ENCODE measurements at places on chromosomes 6 and 20. TPM values are rescaled to one million over a fixed set of nuclear protein-coding genes. Genes with fewer than 3 reads are reported as not detected.

CASS4 gene
- total RNA-seq = 2.2 TPM

DEFB129 gene
- total RNA-seq = not detected

HLA-DRA gene
- total RNA-seq = 47.4 TPM

TMEM244 gene
- total RNA-seq = not detected

GJA10 gene
- total RNA-seq = 1.7 TPM

SLC4A11 gene
- not detected for total RNA-seq

C20orf141 gene
- total RNA-seq = not detected

VGLL2 gene
- total RNA-seq = not detected

LTB gene
- 0.96 TPM for total RNA-seq

FAM8A1 gene
- total RNA-seq = 39.7 TPM

RIPOR3 gene
- total RNA-seq = 1.9 TPM

SMOC2 gene
- total RNA-seq = 146 TPM

TMEM170B gene
- total RNA-seq = 11.6 TPM

GLP1R gene
- 2.6 TPM for total RNA-seq

BMP2 gene
- total RNA-seq = 8.2 TPM

VNN1 gene
- total RNA-seq = 1.4 TPM

LY6G6F gene
- not detected for total RNA-seq

SNRNP48 gene
- total RNA-seq = 16.9 TPM

MLN gene
- not detected for total RNA-seq

PBOV1 gene
- total RNA-seq = 2.2 TPM

SLC22A3 gene
- total RNA-seq = 71.5 TPM

COL20A1 gene
- total RNA-seq = 1.2 TPM

PRDM13 gene
- 1.2 TPM for total RNA-seq

SRMS gene
- total RNA-seq = not detected

QKI gene
- total RNA-seq = 152 TPM

SUMO4 gene
- total RNA-seq = 17.3 TPM

TP53INP2 gene
- 9.1 TPM for total RNA-seq

MICB gene
- total RNA-seq = 0.24 TPM

RIPPLY2 gene
- 7.0 TPM for total RNA-seq

TAGAP gene
- total RNA-seq = 3.6 TPM

Data from umbilical cord (tissue), 2 donors.